CD4-positive, alpha-beta memory T cell (primary cell): ENCODE measurements at places on chromosomes 2 and 18. TPM values are rescaled to one million over a fixed set of nuclear protein-coding genes. Genes with fewer than 3 reads are reported as not detected.

- DNase-seq = no peak
Observed at GRCh38 chr2:134515137-134515536, 203.7 kb downstream of the TMEM163 start.

DNA sequence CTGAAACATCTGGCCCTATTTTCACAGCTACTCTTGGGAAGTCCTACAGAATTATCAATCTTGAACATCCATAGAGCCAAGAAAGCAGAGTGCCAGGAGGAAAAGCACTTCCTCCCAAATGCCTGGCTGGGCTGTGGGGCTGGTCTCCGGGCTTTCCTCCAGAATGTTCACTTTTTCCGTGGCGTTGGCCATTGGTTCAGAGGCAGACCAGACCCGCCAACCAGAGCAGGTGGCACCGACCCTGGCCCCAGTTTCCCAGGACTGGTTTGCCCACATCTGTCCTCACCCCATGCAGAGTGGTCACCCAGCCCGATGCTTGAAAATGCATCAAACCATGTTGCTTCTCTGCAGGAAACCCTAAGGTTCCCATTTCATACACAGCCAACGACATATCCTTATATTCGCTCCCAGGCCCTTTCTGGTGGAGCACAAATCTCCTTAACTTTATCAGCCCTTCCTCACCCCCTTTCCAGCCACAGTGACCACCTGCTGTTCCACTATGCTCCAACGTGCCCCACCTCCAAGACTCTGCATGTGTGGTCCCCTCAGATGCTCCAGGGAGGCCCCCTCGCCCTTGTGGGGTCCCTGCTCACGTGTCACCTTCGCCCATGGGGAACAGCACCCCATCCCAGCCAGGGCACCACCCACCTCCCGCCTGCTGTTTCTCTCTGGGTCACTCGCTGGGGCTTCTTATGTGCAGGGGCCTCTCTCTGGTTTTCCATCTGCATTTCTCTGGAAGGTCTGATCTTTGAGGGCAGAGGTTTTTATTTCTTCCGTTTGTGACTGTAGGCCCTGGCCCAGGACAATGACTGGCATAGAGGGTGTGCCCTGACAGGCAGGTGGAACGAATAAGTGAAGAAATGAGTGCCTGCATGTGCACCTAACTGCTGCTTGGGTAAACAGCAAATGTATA is 92.9 kb downstream of the PXDN start:
- no peak for DNase-seq

GRCh38 chr18:80042785-80043184 is 8.6 kb downstream of the RBFA start:
- DNase-seq = no peak

GRCh38 chr18:44409515-44409914 is 271.2 kb upstream of the SETBP1 start:
- no peak for DNase-seq

GRCh38 chr2:33340280-33340679 is 136.2 kb upstream of the RASGRP3 start:
- no peak for DNase-seq

DNA sequence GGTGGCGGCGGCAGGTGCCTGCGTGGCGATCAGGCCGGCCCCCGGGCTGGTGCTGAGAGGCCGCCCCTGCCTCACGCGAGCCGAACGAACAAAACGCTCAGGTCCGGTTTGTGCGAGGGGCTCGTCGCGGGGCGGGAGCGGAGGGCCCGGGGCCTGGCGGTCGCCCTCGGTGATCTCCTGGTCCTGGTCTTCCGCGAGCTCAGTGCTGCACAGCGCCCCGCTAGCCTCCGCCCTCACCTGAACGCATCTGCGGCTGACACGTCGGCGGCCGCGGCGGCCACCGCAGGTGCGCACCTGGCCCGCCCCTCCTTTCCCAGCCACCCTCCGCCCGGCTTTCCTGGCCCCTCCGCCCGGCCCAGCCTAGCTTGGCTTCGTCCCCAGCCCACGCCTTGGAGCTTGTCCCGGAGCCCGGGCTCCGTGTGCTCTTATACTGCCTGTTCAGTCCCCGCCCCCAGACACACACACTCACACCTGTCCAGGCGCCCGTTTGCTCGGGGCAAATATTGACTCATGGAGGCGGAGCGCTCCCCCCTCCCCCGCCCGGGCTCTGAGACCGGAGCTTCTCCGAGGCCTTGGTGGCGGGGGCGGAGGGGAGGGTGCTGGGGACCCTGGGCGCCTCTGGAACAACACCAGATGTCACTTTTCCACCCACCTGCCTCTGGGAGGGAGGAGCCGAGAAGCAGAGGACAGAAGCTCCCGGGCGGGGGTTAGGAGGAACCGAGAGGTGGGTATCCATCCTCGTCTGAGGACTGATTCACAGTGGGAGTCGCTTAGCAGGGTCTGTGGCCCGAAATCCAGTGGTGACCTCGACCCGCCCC is 8.6 kb upstream of the CRYBA2 start:
- DNase-seq = no peak

DNA sequence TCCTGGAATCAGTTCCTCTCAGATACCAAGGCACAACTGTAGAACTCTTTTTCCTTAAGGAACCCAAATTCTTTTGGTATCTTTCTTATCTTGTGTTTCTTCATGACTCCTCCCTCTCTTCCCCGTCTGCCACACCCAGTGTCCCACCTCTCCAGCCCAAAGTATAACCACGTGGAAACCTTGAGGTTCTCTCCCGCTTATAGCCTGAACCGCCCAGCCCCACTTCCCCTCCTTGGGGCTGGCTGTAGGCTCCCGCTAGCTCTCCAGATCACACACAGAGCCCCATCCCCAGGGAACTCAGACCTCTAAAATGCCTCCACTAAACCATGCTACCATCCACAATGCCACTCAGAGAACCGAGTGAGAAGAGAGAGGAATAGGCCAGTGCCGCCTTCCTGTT is 87.5 kb downstream of the MAPRE2 start:
- no peak for DNase-seq

DNA sequence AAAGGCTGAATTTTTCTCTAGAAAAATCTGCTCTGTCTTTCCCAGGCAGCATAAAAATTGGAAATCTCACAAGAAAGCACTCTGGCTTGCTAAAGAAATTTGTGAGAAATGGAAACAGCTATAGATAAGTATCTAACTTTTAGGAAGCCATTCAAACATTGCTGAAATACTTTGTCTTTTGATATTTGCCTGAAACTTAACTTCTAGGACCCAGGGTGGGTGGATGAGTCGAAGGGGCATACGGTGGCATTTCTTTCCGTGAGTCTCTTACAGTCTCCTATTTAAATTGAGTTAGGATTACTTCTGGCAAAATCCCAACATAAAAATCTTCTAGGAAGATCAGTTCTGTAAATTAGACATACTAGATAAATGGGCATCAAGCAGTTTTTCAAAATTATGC is 532 bp upstream of the COL3A1 start:
- no peak for DNase-seq

DNA sequence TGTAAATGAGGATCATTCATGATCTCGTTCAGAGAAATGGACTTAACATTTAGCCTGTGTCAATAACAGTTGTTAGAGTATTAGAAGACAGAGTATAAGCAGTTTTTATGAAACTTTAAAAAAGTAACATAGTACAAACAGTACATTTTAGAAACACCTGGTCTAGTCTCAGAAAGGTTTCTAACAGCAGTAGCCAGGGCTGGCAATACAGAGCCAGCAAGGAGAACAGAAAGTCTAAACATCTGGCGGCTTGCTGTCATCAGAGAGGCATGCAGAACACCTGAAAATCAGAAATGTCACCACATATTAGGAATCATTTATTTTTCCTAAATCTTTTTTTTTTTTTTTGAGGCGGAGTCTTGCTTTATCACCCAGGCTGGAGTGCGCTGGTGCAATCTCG is 50.1 kb downstream of the RPL31 start:
- DNase-seq = no peak

DNA sequence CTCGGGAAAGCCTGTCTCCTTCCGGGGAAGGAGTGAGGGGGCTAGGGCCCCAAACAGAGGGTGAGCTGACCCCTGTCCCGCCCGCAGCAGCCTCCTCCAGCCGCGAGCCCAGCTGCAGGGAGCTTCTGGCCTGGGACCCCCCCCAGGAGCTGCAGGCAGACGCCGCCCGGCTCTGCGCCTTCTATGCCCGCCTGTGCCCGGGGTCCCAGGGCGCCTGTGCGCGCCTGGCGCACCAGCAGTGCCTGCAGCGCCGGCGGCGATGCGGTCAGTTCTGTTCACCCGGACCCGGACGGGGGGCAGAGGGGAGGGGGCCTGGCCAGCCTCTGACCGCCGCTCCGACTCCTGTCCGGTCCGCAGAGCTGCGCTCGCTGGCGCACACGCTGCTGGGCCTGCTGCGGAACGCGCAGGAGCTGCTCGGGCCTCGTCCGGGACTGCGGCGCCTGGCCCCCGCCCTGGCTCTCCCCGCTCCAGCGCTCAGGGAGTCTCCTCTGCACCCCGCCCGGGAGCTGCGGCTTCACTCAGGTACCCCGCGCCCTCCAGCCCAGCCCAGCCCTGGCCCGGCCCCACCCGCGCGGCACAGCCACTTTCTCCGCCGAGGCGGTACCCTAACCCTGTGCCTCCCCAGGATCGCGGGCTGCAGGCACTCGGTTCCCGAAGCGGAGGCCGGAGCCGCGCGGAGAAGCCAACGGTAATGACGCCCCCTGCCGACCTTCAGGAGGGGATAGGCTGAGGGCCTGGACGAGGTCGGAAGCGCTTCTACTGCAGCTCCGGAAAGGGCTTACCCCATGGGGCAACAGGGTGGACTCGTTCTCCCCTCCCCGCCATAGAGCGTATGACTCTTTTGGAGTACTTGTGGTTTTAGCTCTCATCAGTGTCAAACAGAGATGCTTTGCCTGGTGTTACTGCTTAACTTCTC is 2.0 kb upstream of the CHRND start:
- DNase-seq = no peak

DNA sequence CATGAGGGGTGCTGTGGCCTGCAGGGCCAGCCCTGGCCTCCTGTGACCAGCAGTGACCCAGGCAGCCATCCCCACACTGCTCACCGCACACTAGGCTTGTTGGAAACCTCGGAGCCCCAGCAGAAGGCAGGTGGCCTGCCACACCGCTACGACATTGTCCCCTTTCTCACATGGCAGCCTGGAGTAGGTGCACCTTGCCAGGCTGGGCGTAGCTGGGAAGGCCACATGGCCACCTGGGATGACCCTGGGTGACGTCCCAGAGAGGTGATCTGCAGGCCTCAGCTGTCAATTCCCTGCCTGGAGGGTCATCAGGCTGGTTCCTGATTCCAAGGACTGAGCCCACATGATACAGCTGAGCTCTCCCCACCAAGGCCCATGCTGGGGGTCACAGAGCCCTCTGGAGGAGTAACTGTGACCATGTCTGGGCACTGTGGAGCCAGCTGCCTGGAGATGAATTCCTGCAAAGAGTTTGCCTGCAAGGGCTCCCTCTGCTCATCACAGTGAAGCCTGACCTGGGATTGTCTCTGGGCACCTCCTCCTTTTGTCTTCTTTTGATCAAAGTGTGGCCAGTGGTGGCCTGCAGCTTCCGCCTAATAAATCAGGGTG is 119.6 kb upstream of the OTOS start:
- DNase-seq = no peak

DNA sequence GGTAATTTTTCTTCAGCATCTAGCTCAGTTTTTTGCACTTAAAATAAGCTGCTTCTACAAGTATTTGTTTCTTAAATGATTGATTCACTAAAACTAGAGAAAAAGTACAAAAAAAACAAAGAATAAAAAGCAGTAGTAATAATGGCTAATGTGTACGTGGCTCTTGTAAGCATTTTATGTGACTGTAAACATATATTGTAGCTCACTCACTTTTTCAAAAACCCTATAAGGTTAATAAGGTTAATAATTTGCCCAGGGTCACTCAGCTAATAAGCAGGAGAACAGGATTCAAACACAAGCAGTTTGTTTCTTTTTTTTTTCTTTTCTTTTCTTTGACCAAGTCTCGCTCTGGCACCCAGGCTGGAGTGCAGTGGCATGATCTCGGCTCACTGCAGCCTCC is 67.5 kb downstream of the RMDN2 start:
- no peak for DNase-seq

- no peak for DNase-seq
Observed at GRCh38 chr2:219607931-219608330, 10.3 kb downstream of the STK11IP start.

The ERBB4 gene
- polyA plus RNA-seq = not detected

The GKN2 gene
- not detected for polyA plus RNA-seq

The KCNF1 gene
- polyA plus RNA-seq = not detected

The ROCK1 gene
- polyA plus RNA-seq = 52.2 TPM
